Cardiac muscle cell (in vitro differentiated cells and primary cell): ENCODE measurements at places on chromosomes 11 and 22. TPM values are rescaled to one million over a fixed set of nuclear protein-coding genes. Genes with fewer than 3 reads are reported as not detected.

- H3K4me3 ChIP-seq = no peak overlapping the region
- peaks cover 15% of the 10 kb centered on the region for H3K4me1 ChIP-seq
- DNase-seq = peak; percentile 32
- H3K27me3 ChIP-seq = no peaks in the 10 kb centered on the region
Observed at GRCh38 chr22:40212121-40212520, 34.4 kb downstream of the TNRC6B start.

GRCh38 chr11:119155733-119156492 is 7.1 kb downstream of the ABCG4 start:
- H3K4me1 ChIP-seq = no peaks in the 10 kb centered on the region
- H3K27ac ChIP-seq = no peak overlapping the region
- no peaks in the 10 kb centered on the region for H3K36me3 ChIP-seq
- no peak overlapping the region for H3K4me3 ChIP-seq

GRCh38 chr22:42799461-42800405 is 57.3 kb downstream of the ARFGAP3 start:
- no peak for DNase-seq
- peaks cover 14% of the 10 kb centered on the region for H3K36me3 ChIP-seq
- no peak overlapping the region for H3K27ac ChIP-seq
- no peaks in the 10 kb centered on the region for H3K4me1 ChIP-seq

GRCh38 chr11:62921201-62921572 is at the start of gene CHRM1:
CHRM1 (minus strand) TSS chr11:62921363; CDS start chr11:62911100, 10,263 bp downstream.
- H3K27ac ChIP-seq = peak within 1 kb of the TSS; percentile 78
- H3K27me3 ChIP-seq = peaks cover 24% of the 10 kb centered on the region
- H3K36me3 ChIP-seq = no peaks in the 10 kb centered on the region
- peaks cover 39% of the 10 kb centered on the region for H3K4me1 ChIP-seq

- H3K36me3 ChIP-seq = no peaks in the 10 kb centered on the region
- no peak overlapping the region for H3K27ac ChIP-seq
- no peak overlapping the region for H3K4me3 ChIP-seq
- no peaks in the 10 kb centered on the region for H3K27me3 ChIP-seq
- no peak for DNase-seq
- no peaks in the 10 kb centered on the region for H3K4me1 ChIP-seq
Observed at GRCh38 chr11:60164550-60165075, 18.3 kb downstream of the MS4A6A start.

DNA sequence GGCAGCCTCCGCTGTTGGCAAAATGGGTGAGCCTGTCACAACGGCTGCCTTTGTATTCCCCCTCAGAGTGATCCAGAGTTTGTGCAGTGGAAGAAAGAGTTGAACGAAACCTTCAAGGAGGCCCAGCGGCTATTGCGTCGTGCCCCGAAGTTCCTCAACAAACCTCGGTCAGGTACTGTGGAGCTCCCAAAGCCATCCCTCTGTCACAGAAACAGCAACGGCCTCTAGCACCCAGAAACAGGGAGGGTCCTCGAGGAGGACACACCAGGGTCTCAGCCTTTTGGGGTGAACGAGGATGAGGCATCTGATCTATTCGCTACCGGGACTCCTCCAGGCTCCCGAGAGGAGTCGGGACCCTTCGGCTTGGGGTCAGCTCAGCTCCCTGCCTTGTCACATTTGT is 19.8 kb upstream of the MYO18B start:
- no peak overlapping the region for H3K27ac ChIP-seq
- no peaks in the 10 kb centered on the region for H3K27me3 ChIP-seq

DNA sequence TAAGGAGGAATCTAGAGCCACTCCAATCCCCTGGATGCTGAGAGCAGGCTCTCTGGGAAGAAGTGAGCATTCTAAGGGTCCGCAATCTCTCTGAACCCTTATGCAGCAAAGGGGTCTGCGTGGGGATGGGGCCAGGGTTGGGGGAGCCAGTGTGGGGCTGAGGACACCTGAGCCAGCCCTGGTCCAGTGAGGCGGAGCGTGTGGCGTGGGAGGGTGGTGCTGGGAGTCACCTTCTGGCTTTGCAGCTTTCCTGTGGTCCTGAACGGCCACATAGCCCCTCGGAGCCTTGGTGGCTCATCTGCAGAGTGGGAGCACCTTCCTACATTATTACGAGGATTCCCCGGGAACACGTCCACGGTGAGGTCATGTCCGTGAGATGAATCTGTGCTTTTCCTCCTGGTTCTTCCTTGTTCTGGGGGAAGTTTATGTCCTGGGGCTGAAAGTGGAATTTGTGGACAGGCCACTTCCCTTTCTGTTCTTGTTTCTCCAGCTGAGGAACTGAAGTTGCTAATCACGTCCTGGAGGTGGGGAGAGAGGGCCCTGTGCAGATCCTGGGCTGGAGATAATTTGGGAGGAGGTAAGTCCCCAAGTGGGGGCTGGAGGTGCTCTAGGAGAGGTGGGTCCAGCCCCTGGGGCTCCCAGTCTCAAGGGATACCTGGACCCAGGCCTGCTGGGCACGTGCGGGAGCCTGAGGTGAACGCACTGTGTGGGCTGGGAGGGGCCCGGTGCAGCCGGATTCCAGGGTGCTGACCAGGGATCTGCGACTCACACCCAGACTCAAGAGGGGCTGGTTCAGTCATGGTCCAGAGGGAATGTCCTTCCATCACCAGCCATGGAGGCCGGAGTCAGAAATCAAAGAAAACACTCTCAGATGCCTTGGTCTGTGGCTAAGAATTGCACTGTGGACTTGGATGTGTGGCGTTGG is 6.1 kb downstream of the MRGPRE start:
- H3K27ac ChIP-seq = no peak overlapping the region
- no peaks in the 10 kb centered on the region for H3K4me1 ChIP-seq
- no peaks in the 10 kb centered on the region for H3K27me3 ChIP-seq
- H3K36me3 ChIP-seq = no peaks in the 10 kb centered on the region

The EXPH5 gene
- total RNA-seq = 5.6 and 7.7 TPM in 2 replicates

DNA sequence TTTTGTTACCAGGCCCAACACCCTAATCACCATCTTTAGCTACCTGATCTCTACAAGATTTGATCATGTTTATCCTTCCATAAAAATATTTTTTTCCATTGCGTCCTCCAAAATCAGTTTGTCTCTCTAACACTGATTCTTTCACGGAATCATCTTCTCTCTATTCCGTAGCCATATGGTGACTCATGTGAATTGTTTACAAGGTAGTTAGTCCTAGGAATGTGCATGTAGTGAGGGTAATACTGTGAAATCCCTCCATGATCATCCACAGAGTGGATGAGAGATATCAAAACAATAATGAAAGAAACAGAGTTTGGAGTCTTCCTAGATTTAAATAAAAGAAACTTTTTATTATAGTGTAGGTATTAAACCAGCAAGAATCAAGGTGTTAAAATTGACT is 230.2 kb downstream of the METTL15 start:
- H3K36me3 ChIP-seq = no peaks in the 10 kb centered on the region
- no peak overlapping the region for H3K4me3 ChIP-seq
- no peak overlapping the region for H3K27ac ChIP-seq
- no peaks in the 10 kb centered on the region for H3K4me1 ChIP-seq
- no peaks in the 10 kb centered on the region for H3K27me3 ChIP-seq
- no peak for DNase-seq

The MTA2 gene
- 101 and 108 TPM in 2 replicates for total RNA-seq

- H3K36me3 ChIP-seq = no peaks in the 10 kb centered on the region
- no peaks in the 10 kb centered on the region for H3K4me1 ChIP-seq
- H3K27me3 ChIP-seq = no peaks in the 10 kb centered on the region
- DNase-seq = no peak
- no peak overlapping the region for H3K4me3 ChIP-seq
Observed at GRCh38 chr22:48169227-48169626, 1406.8 kb downstream of the TBC1D22A start.

GRCh38 chr11:60954421-60954820 is 2.4 kb upstream of the SLC15A3 start:
- no peaks in the 10 kb centered on the region for H3K36me3 ChIP-seq
- no peak overlapping the region for H3K4me3 ChIP-seq
- no peaks in the 10 kb centered on the region for H3K4me1 ChIP-seq
- no peak overlapping the region for H3K27ac ChIP-seq

The LBHD1 gene
- 11.1 and 11.6 TPM in 2 replicates for total RNA-seq

- H3K36me3 ChIP-seq = no peaks in the 10 kb centered on the region
- DNase-seq = no peak
- no peaks in the 10 kb centered on the region for H3K4me1 ChIP-seq
- H3K27me3 ChIP-seq = no peaks in the 10 kb centered on the region
- no peak overlapping the region for H3K27ac ChIP-seq
Observed at GRCh38 chr11:14812757-14813156, 79.3 kb downstream of the CYP2R1 start.

DNA sequence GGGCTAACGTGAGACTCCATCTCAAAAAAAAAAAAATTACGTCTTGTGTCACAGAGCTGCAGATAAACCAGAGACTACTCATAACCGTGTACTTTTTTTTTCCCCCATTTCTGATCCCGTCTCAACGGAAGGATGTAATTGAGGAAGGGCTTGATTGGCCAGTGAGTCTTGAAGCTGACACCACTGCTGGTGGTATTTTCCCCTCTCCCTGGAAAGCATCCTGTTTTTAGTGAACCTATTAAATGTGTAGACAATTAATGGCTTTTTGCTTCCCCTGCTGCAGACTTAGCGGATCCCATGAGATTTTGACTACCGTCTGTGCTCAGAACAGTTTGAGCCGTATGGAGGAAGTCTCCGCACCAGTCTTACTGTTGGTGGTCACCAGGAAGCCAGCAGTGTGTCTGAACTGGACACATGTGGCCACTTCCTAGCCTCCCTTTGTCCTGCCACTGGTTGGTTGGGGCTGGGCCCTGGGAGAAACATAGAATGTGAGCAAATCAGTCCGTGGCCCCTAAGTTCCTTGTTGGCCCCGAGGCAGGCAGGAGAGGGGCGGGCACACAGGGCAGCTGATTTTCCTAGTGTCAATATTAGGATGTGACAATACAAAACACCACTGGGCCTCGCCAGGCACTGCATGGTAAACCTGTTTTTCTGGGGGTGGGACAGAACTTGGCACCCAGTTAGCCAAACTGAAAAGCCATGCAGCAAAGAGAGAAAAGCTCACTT is 3.1 kb downstream of the BIK start:
- H3K4me1 ChIP-seq = no peaks in the 10 kb centered on the region
- DNase-seq = no peak
- peaks cover 28% of the 10 kb centered on the region for H3K27me3 ChIP-seq
- H3K27ac ChIP-seq = no peak overlapping the region
- H3K36me3 ChIP-seq = no peaks in the 10 kb centered on the region

DNA sequence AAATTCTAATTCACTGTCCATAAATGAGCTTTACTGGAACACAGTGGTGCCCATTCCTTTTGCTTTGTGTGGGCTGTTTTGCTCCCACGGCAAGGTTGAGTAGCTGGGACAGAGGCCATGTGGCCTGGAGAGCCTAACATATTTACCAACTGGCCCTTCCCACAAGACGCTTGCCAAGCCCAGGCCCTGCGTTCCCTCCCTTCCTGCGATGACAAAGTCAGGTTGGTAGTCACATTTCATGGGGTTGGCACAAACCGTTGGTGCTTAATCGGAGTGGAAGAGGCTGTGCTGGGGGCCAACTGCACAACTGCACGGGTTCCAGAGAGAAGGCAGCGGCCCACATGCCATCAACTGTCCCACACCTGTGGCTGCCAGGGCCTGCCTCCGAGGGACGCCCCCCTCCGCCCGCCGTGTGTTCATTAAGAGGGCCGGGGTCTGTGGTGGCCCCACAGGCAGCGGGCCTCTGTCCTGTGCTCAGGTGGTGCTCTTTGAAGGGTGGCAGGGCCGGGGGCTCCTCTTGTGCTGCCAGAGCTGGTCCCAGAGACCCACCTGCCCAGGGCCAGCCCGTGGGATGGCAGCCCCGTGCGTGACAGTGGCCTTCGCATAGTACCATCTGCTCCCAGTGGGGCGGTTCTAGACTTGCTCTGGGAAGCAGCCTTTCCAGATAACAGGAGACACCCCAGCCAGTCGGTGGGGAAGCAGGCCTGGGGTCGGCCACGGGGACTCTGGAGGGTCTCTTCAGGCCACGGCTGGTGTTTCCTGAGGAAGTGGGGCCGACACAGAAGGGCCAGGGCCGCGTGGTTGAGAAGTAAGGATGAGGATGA is 81.5 kb upstream of the CLDN5 start:
- H3K27ac ChIP-seq = no peak overlapping the region
- no peak overlapping the region for H3K4me3 ChIP-seq
- no peaks in the 10 kb centered on the region for H3K36me3 ChIP-seq
- no peak for DNase-seq
- no peaks in the 10 kb centered on the region for H3K27me3 ChIP-seq
- peaks cover 8% of the 10 kb centered on the region for H3K4me1 ChIP-seq

GRCh38 chr22:49345896-49346295 is 481.8 kb downstream of the BRD1 start:
- no peaks in the 10 kb centered on the region for H3K36me3 ChIP-seq
- H3K27me3 ChIP-seq = no peaks in the 10 kb centered on the region
- no peak for DNase-seq
- H3K4me1 ChIP-seq = no peaks in the 10 kb centered on the region

GRCh38 chr11:27348340-27348873 is 14.6 kb downstream of the CCDC34 start:
- no peak overlapping the region for H3K4me3 ChIP-seq
- peak overlapping the region; percentile 70 for H3K27ac ChIP-seq
- no peaks in the 10 kb centered on the region for H3K27me3 ChIP-seq
- no peaks in the 10 kb centered on the region for H3K36me3 ChIP-seq

DNA sequence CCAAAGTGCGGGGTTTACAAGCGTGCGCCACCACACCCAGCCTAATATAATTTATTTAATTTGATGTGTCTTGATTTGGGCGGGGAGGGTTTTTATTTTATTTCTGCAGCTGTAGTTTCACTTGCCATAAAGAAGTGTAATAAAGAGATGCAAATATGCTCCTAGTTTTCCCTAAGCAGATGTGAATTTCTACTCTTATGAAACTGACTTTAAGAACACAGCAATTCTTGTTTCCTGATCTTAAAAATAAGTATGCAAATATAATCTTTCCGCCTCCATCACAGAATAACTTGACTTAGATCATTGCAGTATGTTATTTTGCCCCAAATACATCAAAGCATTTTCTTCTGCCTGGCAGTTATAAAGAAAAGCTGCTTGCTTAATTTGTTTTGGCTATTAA is 4.4 kb downstream of the SPCS2 start:
- H3K27ac ChIP-seq = no peak overlapping the region
- H3K4me3 ChIP-seq = no peak overlapping the region
- no peak for DNase-seq
- peaks cover 24% of the 10 kb centered on the region for H3K4me1 ChIP-seq

The SPI1 gene
- total RNA-seq = not detected in 2 replicates

GRCh38 chr11:34235189-34235588 is 122.6 kb downstream of the ABTB2 start:
- no peak overlapping the region for H3K4me3 ChIP-seq
- H3K4me1 ChIP-seq = peaks cover 25% of the 10 kb centered on the region
- no peaks in the 10 kb centered on the region for H3K36me3 ChIP-seq

The CALCA gene
- not detected in 2 replicates for total RNA-seq

GRCh38 chr11:84800755-84801346 is 826.3 kb downstream of the DLG2 start:
- H3K36me3 ChIP-seq = no peaks in the 10 kb centered on the region
- H3K4me3 ChIP-seq = no peak overlapping the region
- H3K4me1 ChIP-seq = no peaks in the 10 kb centered on the region
- DNase-seq = peak; percentile 60
- H3K27ac ChIP-seq = no peak overlapping the region
- H3K27me3 ChIP-seq = no peaks in the 10 kb centered on the region

DNA sequence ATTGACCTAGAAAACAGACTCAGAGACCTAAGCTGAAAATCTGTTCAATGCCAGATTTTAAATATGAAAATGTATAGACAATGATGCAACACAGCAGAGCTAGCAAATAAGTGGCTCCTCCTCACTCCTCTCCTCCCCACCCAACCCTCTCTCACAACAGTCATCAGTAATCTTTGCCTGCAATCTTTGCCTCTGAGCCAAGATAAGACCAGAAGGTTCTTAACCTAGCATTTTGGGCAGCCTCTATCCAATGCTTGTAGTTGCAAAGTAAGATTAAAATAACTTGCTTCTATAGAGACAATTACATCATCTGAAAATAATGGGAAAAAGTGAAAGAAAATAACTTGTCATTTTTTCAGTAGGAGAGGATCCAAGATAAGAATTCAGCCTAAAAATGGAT is 117.3 kb downstream of the PARVA start:
- H3K4me3 ChIP-seq = no peak overlapping the region
- H3K27me3 ChIP-seq = no peaks in the 10 kb centered on the region
- no peaks in the 10 kb centered on the region for H3K4me1 ChIP-seq
- peak; percentile 34 for DNase-seq
- peaks cover 4% of the 10 kb centered on the region for H3K36me3 ChIP-seq
